ENCODE measurements at places on chromosomes 11 and 22.

DNA sequence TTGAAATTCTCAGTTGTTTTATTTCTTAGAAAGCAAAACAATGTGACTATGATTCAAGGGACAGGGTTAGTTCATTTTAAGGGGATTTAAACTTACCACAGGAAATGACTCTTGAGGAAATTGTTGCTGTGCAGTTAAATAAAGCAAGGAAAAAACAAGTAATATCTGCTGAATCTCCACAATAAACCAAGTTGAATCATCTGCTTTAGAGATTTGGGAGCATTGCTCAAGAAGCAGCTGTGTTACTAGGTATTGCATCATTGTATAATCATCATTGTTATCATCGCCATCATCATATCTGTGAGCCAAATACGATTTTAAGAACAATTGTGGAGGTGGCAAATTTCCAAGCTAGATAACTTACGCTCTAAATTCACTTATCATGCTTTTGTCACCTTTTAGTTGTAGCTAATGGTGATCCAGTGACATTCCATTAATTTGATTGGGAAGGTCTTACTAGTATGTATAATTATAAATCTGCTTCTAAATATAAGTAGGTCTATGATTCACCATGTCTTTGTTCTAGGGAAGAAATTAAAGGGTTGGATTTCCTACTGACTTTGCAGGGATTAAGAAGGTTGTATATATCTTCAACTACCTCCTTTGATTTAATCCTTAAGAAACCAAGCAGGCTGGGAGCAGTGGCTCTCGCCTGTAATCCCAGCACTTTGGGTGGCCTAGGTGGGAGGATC, 19.9 kb downstream of the MMP10 start:
- DNase-seq = no peak

- DNase-seq = no peak
These were observed 63.4 kb upstream of the UCP3 start for GRCh38 chr11:74072286-74072685.

DNA sequence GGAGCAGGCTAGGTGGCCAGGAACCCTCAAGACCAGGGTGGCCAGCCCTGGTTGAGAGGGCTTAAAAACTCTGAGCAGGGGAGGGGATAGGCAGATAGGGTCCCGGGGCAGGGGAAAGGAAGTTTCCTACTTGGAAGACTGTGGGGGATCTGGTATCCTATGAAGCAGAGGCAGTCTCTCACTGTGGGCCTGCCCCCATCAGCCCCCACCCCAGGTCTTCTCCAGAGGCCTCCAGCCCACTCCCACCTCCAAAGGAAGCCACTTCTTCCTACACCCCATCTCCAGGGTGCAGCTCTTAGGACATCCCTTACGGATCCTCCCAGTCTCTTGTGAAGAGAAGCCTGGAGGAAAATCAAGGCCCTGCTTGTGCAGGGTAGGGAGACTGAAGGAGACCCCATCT, 16.3 kb downstream of the SCN4B start:
- no peak for DNase-seq

DNA sequence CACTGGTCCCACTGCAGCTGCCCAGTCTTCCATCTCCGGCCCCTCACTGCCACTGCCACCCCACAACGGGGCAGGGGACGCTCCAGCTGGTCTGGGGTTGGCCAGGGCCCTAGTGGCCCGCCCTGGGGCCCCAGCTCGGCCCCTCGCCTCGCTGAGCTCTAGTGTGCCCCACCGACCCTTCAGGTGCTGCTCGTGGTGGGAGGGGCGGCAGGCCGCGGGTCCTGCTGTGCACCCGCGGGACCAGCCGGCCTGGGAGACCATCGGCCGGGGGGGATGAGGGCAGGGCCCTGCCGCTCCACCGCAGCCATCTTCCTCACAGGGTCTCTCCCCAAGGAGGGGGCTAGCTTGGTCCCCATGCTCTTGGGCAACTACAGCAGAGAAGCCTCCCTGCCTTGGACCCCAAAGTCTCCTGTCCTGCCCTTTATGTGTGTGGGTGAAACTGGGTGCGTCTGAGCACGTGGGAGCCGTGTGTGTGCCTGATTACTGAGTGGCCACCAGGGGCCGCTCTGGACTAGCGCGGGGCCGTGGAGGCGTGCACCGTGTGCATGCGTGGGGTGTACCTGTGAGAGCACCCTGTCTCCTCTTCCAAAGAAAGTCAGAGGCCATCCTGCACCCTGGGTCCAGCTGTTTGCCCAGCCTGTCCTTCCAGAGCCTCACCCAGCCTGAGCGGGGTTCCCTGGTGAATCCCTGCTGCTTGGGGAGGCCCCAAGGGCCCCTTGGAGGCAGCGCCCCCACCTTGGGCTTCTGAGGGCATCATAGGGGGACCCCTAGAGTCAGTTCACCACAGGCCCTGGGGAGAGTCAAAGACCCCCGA, 6.0 kb upstream of the ACR start:
- DNase-seq = peak; percentile 64

GRCh38 chr11:7900686-7901085, 30.4 kb downstream of the OR10A6 start:
- DNase-seq = no peak

- no peak for DNase-seq
These were observed 20.4 kb downstream of the TUB start for GRCh38 chr11:8101421-8101820.

DNA sequence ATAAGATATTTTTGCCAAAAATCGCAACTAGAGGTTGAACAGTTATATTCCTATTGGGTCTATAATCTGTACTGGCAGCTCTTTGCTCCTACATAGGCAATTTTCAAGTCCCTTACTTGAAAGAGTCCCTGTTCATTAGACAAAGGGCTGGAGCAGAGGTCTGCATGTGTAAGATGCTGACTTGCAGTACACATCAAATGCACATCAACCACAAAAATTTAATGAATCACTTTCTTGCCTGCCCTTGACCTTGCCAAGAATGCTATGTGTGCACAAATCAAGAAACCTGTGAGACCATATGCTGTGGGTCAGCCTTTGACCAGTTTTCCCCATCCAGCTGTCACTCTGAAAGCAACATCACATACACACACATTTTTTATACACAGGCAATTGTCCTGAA, 661.5 kb downstream of the LRRC4C start:
- no peak for DNase-seq

DNA sequence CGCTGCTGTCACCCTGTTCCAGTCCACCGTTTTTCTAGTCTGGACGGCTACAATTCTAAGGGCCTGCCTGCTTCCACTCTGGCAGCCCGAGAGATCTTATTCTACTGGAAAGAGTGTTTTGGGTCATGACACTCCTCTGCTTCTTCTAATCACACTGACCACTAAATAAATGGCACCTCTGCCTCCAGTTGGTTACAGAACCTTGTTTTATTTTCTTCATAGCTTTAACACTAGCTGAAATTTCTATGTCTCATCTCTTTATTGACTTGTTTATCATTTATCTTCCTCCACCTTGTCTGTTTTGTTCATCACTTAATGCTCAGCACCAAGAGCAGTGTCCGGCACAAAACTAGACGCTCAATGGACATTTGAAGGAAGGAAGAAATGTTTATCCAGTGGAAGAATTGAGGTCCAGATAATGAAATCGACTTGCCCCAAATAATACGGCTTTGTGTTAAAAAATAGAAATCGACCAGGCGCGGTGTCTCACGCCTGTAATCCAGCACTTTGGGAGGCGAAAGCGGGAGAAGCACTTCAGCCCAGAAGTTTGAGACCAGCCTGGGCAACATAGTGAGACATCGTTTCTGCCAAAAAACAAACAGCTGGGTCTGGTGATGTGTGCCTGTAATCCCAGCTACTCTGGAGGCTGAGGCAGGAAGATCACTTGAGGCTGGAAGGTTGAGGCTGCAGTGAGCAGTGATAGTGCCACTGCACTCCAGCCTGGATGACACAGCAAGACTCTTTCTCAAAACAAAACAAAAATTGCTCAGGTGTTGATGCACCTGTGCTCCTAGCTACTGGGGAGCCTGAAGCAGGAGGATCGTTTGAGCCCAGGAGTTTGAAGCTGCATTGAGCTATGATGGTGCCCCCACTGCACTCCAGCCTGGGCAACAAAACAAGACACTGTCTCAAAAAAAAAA, 693 bp upstream of the PRR14L start:
- DNase-seq = no peak

Data from right lobe of liver (tissue), 6 donors.